ENCODE measurements at places on chromosomes 16 and 17. TPM values are rescaled to one million over a fixed set of nuclear protein-coding genes. Genes with fewer than 3 reads are reported as not detected.

The SLFN12L gene
- total RNA-seq: not detected

The LRRC46 gene
- not detected for total RNA-seq

The PHOSPHO1 gene
- 0.30 TPM for total RNA-seq

The KIF2B gene
- total RNA-seq: not detected

The RAB37 gene
- total RNA-seq: 0.23 TPM

The FA2H gene
- total RNA-seq: not detected

All from smooth muscle cell of the umbilical artery (primary cell).